Activated CD8-positive, alpha-beta memory T cell treated with anti-CD3 and anti-CD28 coated beads for 24 hours (primary cell): ENCODE measurements at places on chromosomes 7 and 10.

GRCh38 chr7:8425223-8425622 is 8.2 kb upstream of the NXPH1 start:
- DNase-seq: no peak

DNA sequence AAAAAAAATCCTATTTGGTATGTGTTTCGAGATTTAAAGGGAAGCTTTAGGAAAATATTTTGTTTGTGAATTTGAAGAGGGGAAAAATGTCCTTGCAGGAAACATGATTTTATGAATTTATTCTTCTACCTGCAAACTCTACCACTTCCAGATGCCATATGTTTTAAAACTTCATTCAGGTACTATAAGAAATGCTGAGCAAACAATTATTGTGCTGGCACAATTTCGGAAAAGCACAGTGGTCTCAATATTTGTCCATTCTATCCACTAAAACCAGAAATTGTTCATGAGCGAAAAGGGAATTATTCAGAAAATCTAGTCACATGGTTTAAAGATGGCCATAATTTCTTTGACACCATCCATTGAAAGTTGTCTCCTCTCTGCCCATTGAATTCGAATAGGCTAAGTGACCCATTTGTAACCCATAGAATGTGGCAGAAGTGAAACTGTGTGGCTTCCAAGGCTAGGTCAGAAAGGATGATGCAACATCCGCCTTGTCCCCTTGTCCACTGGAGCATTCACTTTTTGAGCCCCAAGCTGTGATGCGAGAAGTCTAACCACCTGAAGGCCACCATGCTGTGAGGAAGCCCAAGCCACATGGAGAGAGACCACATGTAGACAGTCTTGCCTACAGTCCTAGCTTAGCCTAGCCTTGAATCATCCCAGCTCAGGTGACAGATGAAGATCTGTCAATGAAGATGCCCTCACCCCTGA is 189.8 kb upstream of the PRKCQ start:
- DNase-seq: no peak

DNA sequence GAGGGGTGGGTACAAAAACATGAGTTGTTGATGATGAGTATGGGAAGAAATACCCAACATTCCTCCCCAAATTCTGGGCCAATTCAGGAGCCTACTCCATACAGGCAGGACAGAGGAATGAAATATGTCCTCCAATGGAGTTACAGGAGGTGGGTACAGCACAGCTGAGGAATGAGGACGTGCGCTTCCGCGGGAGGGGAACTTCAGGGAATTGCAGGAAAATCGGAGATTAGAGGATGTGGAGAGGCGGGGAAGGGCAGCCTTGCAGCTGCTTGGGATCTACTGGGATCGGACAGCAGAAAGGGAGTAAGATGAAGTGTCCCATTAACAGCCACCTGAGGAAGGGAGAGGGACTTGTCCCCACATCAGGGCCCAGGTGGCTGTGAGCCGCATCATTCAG is 50.2 kb downstream of the PDIA4 start:
- no peak for DNase-seq

- DNase-seq: peak; percentile 80
These were observed 228.2 kb downstream of the PTEN start for GRCh38 chr10:88091490-88092061.

- DNase-seq: no peak
These were observed 38.7 kb downstream of the A1CF start for GRCh38 chr10:50846753-50847152.

- no peak for DNase-seq
These were observed 49.9 kb upstream of the RELN start for GRCh38 chr7:104039363-104039762.

DNA sequence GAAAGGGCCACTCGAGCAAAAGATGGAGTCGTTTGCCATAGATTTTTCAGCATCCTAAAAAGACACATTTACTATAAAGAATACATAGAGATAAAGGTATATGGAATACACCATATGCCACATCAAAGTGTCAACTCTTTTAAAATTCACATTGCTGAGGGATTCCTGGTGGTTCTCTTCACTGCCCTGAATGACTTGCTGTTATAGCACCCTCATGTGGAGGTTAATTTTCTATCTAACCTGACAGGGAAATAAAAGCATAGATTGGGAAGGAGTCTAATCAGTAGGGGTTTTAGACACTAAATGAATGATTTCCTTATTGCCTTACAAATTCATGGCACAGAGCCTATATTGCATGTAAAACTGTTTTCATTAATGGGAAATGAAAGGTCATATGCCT is 25.9 kb downstream of the DNAH11 start:
- DNase-seq: no peak

- no peak for DNase-seq
These were observed 171.1 kb downstream of the GRM3 start for GRCh38 chr7:86814661-86815379.
